Fibroblast of mammary gland (primary cell): ENCODE measurements at places on chromosomes 6 and 20.

- DNase-seq = peak; percentile 53
These were observed 142.2 kb downstream of the MOXD1 start for GRCh38 chr6:132259070-132259469.

DNA sequence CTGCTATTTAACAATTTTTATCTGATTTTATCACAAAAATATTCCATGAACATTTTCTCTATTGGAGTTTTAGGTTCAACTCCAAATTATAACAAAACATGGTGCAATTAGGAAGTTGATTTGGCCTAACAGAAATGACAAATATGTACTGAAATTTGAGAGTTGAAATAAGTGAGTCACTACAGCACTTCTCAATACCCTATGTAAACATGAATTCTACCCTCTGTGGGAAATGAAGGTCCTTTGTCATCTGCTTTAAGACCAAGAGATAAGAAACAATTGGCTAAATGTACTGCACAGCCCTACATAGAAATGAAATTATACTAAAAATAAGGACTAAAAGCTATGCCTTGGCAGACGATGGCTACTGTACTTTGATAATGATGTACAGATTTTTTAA, 86.2 kb upstream of the BEND6 start:
- peak; percentile 88 for DNase-seq

- peak; percentile 49 for DNase-seq
These were observed 1.6 kb downstream of the SRPK1 start for GRCh38 chr6:35919085-35919826.

DNA sequence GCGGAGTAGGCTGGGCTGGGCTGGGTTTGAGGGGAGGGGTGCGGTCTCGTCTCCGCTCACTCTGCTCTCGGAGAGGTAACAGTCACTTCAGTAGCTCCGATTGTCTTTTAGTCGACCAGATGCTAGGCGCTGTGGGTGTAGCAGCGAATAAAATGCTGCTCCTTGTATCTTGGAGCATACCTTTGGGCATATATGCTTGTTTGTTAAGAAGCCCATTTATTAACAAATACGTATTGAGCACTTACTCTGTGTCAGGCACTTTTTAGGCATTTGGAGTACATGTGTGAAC, 545 bp downstream of the ACTR5 start:
- DNase-seq = no peak

GRCh38 chr6:111480988-111481822, 1.8 kb downstream of the REV3L start:
- peak; percentile 50 for DNase-seq

GRCh38 chr6:15623276-15624116, 39.3 kb downstream of the DTNBP1 start:
- DNase-seq = peak; percentile 47

GRCh38 chr20:22579119-22579427, 5.3 kb downstream of the FOXA2 start:
- no peak for DNase-seq

- DNase-seq = peak; percentile 90
These were observed 105.9 kb upstream of the ID4 start for GRCh38 chr6:19731282-19731681.

DNA sequence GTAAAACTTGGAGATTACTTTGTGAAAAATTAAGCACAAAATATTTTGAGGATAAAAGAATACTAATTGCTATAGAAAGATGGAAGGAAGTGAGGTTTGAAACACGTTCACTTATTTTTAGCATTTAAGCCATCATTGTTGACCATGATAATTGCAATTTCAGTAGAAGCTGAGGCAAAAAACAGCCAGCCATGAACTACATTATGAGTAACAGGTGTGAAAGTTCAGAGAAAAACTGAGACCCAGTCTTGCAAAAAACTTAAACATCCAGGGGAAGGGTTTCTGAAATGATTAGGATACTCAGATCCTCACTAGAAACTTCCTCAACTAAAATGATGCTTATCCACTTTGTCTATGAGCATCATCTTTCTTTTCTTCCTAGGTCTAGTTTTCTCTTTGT, 619.4 kb downstream of the PHF3 start:
- no peak for DNase-seq

- peak; percentile 72 for DNase-seq
These were observed 2.1 kb downstream of the COL12A1 start for GRCh38 chr6:75203721-75204120.
